NT2/D1 (cell line): ENCODE measurements at places on chromosomes 6 and 20.

- DNase-seq: no peak
Measured at GRCh38 chr6:42331019-42331418, 113.4 kb upstream of the MRPS10 start.

DNA sequence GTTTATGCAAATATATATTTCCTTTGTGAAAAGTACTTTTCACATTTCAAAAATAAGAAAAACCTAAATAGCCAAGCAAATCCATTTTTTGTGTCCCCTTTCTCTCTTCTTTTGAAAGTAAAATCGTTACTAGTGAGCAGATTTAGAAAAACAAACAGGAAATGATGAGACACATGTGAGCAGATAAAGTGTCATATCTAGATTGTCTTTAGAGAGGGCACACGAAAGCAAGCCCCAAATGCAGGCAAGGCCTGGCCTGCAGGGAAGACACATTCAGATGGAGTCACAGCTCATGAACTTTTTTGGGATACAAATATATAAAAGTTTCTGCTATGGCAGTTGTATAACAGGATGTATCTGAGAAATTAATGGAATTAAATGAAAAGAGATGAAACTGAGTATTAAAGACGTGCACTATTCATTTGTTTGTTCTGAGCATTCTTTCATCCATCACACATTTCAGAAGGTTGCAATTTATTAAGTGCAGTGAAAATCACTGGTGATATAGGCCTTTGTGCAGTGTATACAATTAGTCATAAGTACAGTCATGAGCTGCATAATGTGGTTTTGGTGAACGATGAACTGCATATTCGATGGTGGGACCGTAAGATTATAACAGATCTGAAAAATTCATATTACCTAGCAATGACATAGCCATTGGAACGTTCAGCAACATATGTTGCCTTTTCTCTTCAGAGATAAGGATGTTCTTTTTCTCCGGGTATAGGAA, 101.4 kb downstream of the PACRG start:
- DNase-seq: no peak

DNA sequence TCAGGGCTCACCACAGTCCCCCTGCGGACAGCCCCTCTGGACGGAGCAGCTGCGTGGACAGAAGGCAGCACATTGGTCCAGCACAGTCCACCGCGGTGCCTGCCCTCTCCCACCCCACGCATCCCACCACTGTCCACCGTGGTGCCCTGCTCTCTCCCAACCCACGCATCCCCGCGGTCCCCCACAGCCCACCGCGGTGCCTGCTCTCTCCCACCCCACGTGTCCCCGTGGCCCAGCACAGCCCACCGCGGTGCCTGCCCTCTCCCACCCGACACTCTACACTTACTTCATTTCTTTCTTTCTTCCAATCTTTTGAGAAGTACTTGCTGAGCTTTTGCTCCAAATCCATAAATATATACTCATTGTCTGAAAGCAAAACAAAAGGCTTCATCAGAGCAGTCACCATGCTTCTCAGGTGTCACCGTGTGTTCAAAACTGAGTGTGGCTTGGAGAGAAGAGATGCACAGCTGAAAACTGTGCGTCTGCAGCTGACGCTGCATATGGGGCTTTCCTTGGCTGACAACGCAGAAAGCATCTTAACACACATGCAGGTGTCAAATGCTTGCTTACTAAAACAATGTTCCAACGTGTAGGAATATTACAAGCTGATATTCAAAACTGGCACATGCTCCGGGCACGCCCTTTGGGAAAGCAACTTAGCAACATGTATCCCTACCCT, 11.8 kb downstream of the FRMD1 start:
- no peak for DNase-seq

DNA sequence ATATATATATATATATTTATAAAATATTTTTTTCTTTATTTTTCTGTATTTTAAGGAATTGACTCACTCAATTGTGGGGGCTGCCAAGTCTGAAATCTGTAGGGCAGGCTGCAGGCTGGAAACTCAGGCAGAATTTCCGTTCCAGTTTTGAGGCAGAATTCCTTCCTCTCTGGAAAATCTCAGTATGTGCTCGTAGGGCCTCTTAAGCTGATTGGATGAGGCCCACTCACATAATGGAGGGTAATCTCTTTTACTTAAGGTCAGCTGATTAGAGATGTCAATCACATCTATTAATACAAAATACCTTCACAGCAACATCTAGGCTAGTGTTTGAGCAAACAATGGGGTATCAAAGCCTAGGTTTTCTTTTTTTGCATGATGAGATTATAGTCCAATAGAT, 244.7 kb upstream of the RNF24 start:
- DNase-seq: no peak

DNA sequence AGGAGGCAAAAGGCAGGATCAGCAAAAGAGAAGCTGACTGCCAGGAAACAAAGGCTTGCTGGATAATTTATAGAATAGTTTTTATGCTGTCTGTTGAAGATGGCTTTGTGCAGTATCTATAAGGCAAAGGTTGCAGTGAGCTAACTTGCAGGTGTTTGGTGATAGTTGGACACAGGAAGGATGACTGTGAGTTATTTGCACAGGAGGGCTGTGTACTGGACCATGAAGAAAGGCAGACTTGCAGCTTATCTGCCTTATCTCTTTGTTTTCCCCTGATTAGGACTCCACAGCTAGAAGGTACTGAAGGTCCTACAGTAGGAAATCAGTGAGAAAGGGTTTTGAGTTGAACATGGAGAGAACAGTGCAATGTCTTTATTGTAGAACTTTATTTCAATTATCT, 2.1 kb downstream of the BTN1A1 start:
- no peak for DNase-seq

- DNase-seq: no peak
Measured at GRCh38 chr6:7637533-7637932, 47.5 kb downstream of the SNRNP48 start.

DNA sequence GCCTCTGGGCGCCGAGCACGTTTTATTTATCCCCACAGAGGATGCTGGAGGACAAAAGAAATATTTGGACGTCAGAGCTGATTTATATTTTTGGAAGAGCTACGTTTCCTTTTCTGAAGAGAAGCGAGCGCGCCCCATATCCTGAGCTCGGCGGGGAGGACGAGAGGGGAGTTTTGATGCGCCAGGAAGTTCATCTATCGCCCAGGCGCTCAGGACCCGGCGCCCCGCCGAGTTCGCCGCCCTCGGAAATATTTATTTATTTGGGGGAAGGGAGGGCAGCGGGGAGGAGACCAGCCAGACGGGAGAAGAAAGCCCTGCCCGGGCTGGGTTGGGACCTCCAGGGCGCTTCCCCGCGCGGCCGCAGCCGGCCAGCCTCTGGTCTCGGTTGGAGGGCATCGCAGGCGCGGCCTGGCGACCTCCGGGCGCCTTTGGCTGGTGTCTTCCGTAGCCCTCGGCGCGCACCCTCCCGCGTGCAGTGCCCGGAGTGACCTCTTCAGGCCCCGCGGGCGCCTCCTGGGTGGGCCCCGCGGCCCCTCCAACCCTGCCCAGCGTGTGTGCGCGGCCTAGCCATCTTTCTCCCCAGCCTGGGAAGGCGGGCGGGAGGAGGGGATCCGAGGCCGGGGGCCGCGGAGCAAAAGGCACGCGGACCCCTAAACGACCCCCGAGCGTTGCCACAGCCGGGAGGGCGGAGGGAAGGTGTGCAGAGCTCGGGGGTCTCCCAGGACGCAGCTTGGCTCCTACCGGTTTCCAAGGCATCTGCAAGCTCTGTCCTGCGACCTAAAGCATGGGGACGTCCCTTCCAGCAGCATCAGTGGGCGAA, 5.4 kb upstream of the FOXF2 start:
- no peak for DNase-seq

- DNase-seq: no peak
Measured at GRCh38 chr6:42735976-42736375, 9.9 kb downstream of the TBCC start.

DNA sequence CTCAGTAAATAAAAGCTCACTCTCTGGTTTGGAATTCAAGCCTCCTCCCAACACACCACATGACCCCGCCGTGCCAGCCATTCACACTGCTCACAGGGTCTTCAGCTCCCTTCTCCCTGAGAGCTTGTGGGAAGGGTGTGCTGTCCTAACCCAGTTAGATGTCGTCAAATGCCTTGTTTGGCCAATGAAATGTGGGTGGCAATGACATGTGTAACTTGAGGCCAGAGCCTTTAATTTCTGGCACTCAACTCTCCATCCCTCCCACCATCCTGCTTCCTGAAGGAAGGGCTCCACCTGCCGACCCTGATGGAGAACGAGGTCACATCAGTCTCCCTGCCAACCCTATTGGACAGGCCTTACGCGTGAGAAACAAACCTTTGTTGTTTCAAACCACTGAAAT, 224.5 kb upstream of the AGPAT4 start:
- DNase-seq: peak; percentile 43

- DNase-seq: no peak
Measured at GRCh38 chr20:24685736-24686135, 216.3 kb downstream of the SYNDIG1 start.

- no peak for DNase-seq
Measured at GRCh38 chr20:59451641-59452040, 151.2 kb downstream of the EDN3 start.

DNA sequence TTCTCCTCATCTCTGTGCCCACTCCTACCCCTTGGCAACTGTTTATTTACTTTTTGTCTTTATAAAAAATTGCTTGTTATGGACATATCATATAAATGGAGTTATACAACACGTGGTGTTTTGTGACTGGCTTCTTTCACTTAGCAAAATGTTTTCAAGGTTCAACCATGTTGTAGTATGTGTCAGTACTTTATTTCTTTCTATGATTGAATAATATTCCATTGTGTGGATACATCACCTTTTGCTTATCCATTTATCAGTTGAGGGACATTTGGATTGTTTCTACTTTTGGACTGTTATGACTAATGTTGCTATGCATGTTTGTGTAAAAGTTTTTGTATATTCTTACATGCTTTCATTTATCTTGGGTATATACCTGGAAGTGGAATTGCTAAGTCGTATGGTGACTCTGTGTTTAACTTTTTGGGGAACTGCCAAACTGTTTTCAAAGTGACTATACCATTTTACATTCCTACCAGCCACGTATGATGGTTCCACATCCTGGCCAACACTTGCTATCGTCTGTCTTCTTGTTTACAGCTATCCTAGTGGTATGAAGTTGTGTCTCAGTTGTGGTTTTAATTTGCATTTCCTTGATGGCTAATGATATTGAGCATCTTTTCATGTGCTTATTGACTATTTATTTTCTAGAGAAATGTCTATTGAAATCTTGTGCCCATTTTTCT, 84.4 kb downstream of the SLX4IP start:
- DNase-seq: no peak
